Mucosa of gallbladder (tissue), 1 donor: ENCODE measurements at places on chromosomes 6 and 20.

GRCh38 chr6:125570526-125570925, 178.9 kb upstream of the HEY2 start:
- no peak for DNase-seq

GRCh38 chr6:122798099-122798641, 9.1 kb downstream of the SMPDL3A start:
- peak; percentile 85 for DNase-seq

- DNase-seq: no peak
Observed at GRCh38 chr20:22723659-22724058, 139.3 kb upstream of the FOXA2 start.

DNA sequence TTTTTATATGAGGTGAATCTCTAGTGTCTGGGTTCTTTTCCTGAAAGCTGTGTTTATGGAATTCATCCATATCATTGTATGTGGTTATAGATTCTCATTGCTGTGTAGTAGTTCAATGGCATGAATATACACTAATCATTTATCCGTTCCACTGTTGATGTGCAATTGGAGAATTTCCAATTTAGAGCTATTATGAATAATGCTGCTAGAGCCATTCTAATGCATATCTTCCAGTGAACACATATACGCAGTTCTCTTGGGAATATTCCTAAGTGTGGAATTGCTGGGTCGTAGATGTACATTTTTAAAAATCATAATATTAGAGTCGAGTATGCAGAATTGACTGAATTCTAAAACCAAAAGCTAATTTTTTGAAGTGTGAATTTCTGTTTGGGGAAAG, 327.5 kb upstream of the JAG1 start:
- DNase-seq: no peak

GRCh38 chr6:15089569-15090144, 156.2 kb upstream of the JARID2 start:
- DNase-seq: no peak

GRCh38 chr6:87561017-87561416, 28.8 kb downstream of the RARS2 start:
- DNase-seq: no peak

DNA sequence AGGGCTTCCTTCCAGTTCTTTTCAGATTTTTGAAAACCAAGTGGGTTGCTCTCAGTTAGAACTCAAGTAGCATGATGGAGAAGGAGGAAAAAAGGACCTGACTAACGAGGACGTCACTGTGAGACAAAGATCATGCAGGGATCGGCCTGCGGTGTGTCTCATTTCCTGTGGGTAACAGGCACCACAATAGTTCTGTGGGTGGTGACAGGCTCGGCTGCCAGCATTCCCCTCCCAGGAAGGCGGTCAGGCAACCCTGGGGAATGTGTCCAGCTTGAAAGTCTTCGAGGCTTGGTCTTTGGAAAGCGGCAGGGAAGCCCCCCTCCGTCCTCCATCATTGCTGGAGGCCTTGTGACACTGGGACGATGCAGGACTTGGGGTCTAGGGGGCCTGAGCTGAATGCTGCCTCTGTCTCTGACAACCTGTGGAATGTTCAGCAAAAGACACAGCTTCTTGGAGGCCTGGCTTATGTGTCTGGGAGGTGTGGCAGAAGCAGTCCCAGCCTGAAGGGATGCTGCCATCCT, 121.0 kb downstream of the BCAS1 start:
- peak; percentile 52 for DNase-seq

DNA sequence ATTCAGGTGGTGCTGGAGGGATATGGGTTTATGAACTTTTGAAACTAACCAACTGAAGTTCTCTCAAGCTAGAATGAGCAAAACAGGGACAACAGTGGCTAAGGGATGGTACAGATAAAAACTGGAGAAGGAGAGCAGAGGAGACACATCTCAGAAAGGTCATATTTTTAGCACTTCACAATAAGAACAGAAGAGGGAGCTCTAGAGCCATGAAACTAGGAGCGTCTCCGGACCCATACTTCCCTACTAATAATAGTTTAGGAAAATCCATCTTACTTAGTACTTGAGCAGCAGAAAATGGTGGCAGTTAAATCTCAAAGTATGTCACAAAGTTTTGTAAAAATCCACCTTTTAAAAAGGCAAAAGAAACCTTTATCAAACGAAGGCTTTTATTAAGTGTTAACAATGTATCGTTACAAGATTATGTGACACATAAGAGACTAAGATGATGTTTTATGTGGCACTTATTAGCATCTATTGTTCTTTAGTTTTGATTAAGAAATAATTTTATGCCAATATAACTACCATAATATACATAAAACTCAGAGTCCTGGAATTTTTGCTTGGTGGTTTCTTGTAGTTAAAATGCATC, 278.6 kb downstream of the TBC1D32 start:
- no peak for DNase-seq

GRCh38 chr6:21753241-21754108, 159.9 kb downstream of the SOX4 start:
- DNase-seq: no peak

- no peak for DNase-seq
Observed at GRCh38 chr6:14674867-14675648, 557.5 kb downstream of the CD83 start.

- DNase-seq: no peak
Observed at GRCh38 chr6:49497304-49497703, 2.4 kb upstream of the GLYATL3 start.

DNA sequence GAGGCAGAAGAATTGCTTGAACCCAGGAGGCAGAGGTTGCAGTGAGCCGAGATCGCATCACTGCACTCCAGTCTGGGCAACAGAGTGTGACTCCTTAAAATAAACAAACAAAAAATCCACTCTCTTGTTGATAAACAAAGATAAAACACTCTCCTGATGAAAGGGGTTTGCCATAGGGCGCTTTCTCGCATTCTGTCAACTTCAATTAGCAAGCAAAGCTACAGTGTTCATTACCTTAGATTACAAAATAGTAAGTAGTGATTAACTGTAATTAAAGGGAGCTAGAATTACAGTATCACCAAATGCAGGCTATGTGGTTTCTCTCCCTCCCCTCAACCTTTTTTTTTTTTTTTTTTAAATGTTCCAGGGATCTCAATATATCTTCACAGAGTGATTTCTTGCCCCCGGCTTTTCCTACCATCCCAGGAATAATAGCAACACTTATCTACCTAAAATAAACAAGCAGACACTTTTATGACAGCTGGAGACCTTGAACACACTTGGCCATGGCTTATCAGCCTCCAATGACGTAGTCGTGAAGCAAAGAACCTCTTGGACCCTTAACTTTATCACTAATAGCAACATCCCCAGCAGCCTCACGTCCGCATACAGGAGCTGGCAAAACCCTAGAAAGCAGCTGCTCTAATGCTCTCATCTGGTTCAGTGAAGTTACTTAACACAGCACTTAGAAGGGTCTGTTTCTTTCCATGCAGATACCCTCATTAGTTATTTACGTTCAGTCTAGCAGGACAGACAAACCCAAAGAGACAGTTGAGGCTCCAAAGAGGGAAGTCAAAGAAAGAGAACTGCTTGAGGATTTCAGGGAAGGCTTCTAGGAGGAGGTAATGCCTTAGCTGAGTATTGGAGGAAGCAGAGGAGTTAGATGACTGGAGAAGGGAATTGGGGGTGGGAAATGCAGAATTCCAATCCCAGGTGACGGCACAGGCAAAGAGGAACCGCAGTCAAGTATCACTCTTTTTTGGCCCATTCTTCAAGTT, 37.9 kb upstream of the NEDD9 start:
- DNase-seq: no peak

DNA sequence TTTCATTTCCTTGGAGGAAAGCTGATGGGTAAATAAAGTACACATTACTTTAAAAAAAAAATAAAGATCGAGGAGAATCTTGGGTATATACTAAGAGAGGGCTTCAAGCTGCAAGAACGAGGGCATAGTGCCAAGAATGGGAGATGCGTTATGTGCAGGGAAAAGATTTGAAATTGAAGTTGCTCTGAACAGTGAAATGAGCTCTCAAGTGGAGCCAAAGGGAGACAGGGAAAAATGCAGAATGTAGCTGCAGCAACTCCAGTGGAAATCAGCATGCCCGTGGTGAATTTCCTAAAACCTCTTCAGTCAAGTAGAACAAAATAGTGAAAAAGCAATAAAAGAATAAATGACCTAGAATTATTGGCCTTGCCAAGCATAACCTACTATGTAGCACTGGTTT, 11.4 kb upstream of the COL9A1 start:
- DNase-seq: no peak

- DNase-seq: no peak
Observed at GRCh38 chr6:99397287-99397686, 3.3 kb upstream of the COQ3 start.

DNA sequence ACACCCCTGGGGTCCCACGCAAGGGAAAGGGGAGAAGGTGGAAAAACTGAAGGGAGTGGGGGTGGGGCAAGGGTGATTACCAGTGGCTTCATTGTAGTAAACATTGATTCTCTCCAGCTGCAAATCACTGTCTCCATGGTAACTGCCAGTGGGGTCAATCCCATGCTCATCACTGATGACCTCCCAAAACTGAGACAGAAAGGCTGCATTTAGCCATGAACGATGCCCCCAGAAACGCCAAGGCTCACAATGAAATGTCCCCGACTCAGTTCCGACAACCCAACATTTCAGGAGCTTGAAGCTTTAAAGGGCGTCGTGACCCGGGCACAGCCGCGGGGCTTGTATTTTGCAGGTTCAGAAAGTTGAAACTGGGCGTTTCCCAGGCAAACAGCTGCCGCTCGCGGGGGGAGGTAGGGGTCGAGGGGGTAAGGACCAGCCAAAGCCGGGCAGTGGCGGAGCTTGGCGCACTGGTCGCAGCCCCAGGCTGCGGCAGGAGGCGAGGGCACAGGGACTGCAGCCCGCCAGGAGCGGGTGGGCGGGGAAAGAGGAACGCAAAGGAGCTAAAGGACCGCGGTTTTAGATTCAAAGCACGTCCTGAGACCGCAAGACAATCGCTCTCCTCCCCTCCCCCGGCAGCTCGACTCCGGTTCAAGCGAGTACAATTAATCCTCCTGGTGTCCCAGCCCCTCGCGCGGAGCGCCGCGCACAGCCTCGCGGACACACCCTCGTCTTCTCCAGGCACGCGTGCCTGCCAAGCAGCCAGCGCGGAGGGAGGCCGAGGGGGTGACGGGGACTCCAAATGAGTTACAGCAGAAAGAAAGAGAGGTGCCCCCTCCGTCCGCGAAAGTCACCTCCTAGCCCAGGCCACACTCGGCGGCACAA, 731 bp downstream of the TUBB2B start:
- DNase-seq: no peak

- DNase-seq: no peak
Observed at GRCh38 chr6:136341967-136342366, 52.3 kb upstream of the BCLAF1 start.

GRCh38 chr6:138803861-138804260, 8.0 kb downstream of the ECT2L start:
- DNase-seq: no peak

DNA sequence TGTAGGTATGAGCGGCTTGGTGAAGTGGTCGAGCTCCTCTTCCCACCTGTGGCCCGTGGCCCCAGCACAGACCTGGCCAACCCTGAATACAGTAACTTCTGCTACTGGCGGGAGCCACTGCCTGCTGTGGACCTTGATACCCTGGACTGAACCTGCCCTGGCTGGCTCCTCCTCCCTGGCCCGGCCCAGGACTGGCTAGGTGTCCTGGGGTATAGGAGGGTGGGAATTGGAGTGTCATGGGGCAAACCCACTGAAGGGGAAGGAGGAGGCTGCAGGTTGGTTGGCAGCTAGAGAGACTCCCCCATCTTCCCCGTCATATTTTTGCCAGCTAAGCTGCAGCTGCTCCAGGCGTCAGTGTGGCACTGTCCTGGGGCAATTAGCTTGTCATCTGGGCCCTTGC, 7.9 kb downstream of the EMILIN3 start:
- no peak for DNase-seq

- DNase-seq: no peak
Observed at GRCh38 chr6:2651536-2651935, 99.2 kb downstream of the MYLK4 start.

- no peak for DNase-seq
Observed at GRCh38 chr20:24734139-24734538, 214.9 kb upstream of the CST7 start.

DNA sequence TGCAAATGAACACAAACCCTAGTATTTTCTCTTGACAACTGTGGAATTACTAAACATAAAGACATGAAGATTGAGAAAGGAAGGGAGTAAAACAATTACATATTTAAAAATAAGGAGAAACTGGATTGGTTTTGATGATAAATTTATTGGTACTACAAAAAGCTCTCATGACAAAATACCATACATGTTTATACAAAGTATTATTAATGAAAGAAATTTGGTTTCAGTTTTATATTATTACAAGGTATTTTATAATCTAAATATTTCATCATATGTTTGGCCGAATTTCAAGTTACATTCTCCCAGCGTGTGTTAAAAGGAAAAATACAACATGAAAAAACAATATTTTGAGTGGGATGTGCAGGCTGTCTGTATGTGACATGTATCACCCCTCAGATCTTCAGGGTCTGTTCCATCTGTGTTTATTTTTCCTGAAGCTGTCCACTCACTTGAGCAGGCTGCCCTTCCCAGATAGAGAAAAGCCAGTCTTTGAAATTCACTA, 568.4 kb downstream of the NKAIN2 start:
- DNase-seq: no peak

- no peak for DNase-seq
Observed at GRCh38 chr20:1810926-1811620, 84.1 kb upstream of the SIRPA start.

GRCh38 chr6:32685603-32686002, 19.1 kb upstream of the HLA-DQB1 start:
- no peak for DNase-seq

DNA sequence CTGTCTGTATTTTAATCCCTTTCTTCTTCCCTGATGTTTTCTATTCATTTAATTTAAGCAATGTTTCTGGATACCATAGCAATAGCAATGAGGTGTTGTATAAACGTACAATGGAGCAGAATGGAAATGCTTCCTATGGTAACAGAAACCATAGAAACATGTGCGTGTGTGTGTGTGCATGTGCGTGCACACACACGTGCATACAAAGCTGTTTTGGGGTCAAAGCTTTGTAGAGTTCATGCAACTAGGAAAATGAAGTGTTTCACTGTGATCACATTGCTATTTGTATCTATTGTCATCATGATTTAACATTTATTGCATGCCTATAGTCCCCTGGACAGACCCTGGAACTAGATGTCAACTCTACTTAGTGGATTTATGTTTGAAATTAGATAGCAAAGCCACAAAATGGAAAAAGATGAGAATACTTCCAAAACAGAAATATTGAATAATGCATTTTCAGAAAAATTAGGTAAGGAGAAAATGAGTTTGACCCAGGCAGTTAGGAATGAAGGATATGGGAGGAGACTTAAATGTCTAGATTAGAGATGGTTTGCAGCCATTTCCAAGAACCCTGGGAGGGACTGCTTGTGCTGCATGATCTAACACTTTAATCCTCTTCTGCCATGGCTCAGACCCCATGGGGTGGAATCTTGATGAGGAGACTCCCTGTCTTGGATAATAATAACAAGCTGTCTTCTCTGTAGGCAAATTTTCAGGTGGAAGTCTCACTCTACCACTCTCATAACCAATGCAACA, 124.4 kb downstream of the TRMT11 start:
- no peak for DNase-seq

DNA sequence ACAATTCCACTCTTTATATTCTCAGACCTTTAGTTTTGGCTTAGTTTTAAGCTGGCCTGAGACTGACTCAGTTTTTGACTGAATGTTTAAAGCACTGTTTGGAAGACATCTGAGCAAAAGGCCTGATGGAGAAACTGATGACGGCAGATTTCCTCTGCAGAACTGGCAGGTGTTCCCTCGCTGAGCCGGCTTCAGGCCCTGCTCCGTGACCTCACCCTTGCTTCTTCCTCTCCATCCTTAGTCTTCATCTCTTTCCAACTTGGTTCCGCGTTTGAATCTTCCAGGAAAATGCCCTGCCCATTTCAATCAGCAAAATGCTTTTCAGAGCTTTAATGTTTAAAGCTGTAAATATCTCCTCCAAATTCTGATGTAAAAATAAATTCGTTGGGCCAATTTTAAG, 6.6 kb downstream of the NKX2-4 start:
- DNase-seq: no peak
